ENCODE measurements at places on chromosomes 4 and X. TPM values are rescaled to one million over a fixed set of nuclear protein-coding genes. Genes with fewer than 3 reads are reported as not detected.
A peak's percentile ranks its signal among the peaks of the same experiment; 100 is the strongest.

GRCh38 chr4:137378393-137378792 is 153.9 kb downstream of the PCDH18 start:
- H3K27ac ChIP-seq = no peak overlapping the region
- H3K36me3 ChIP-seq = no peaks in the 10 kb centered on the region
- H3K4me1 ChIP-seq = no peaks in the 10 kb centered on the region
- H3K4me3 ChIP-seq = no peak overlapping the region
- H3K27me3 ChIP-seq = no peaks in the 10 kb centered on the region

- no peaks in the 10 kb centered on the region for H3K36me3 ChIP-seq
- no peak overlapping the region for H3K27ac ChIP-seq
- no peak for DNase-seq
Observed at GRCh38 chr4:129543299-129543698, 447.3 kb downstream of the C4orf33 start.

DNA sequence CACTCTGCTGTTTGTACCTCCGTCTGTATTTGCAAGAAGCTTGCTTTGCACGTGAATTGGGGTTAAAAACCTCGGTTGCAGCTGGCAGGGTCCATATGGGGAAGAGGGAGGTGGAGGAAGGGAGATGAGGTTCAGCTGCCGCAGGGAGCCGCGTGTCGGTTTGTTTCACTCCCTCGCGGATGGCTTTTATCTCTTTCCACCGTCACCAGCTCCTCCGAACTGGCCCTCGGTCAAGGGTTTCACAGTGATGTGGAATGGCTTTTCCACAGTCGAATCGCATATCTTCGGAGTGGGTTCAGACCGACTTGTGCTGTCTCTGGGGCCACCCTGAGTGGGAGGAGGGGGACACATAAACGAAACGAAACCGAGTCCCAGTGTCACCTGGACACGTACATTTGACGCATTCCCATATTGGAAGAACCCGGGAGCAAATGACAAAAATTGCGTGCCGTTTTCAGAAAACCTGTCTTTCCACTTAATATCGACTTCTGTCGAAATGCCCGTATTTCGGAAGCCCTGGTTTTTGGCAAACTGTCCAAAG is 929 bp downstream of the ZBTB33 start:
- peak overlapping the region; percentile 69 for H3K4me3 ChIP-seq
- no peaks in the 10 kb centered on the region for H3K27me3 ChIP-seq
- H3K36me3 ChIP-seq = no peaks in the 10 kb centered on the region

GRCh38 chr4:48490012-48490679 is at the start of gene ZAR1:
Gene ZAR1 (plus strand): TSS chr4:48490252. CDS start chr4:48490292, 40 bp downstream.
- no peaks in the 10 kb centered on the region for H3K36me3 ChIP-seq
- H3K4me3 ChIP-seq = peak within 1 kb of the TSS; percentile 19
- no peak within 1 kb of the TSS for H3K27ac ChIP-seq
- no peak for DNase-seq
- H3K4me1 ChIP-seq = no peaks in the 10 kb centered on the region

The DCHS2 gene
- total RNA-seq = not detected

The DDIT4L gene
- total RNA-seq = 0.08 TPM

DNA sequence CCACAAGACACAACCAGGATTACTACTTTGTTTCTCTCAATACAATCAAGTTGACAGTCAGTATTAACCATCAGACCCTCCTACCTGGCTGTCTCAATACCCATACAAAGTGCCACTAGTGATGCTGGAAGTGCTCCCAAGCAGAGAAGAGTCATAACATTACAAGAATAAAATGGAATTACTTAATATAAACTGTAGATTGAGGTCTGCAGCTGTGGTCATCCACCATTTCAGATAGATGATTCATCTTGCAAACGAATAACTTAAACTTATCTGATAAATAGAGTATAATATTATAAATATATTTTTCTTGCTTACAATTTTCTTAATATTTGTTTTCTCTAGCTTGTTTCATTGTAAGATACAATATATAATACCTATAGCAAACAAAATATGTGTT is 1034.2 kb upstream of the PCDH10 start:
- no peak for DNase-seq
- no peaks in the 10 kb centered on the region for H3K27me3 ChIP-seq
- no peak overlapping the region for H3K27ac ChIP-seq
- no peaks in the 10 kb centered on the region for H3K36me3 ChIP-seq
- no peaks in the 10 kb centered on the region for H3K4me1 ChIP-seq

The SPANXA1 gene
- total RNA-seq = not detected

DNA sequence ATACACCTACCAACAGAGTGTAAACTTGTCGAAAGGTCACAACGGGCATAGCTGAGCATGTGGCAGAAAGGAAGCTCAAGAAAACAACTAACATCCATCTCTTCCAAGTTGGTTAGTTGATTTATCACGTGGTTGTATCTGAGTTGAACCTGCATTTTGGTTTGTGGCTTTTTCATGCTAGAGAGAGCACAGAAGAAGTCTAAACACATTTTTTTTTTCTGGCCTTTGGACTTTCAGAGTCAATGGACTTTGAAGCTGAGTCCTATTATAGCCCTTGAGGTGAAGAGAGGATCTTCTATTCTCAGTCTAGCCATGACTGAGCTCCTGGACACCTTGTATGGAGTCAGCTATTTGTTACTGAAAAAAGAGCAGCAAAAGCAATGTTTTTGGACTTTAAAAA is 150.6 kb upstream of the TRPC5 start:
- no peaks in the 10 kb centered on the region for H3K36me3 ChIP-seq
- peak; percentile 12 for DNase-seq
- no peaks in the 10 kb centered on the region for H3K4me1 ChIP-seq
- H3K4me3 ChIP-seq = no peak overlapping the region

GRCh38 chrX:135345107-135345589 is 35.9 kb downstream of the ETDC start:
- no peak overlapping the region for H3K27ac ChIP-seq
- H3K36me3 ChIP-seq = no peaks in the 10 kb centered on the region
- no peaks in the 10 kb centered on the region for H3K27me3 ChIP-seq
- peak overlapping the region; percentile 72 for H3K4me3 ChIP-seq
- no peak for DNase-seq

DNA sequence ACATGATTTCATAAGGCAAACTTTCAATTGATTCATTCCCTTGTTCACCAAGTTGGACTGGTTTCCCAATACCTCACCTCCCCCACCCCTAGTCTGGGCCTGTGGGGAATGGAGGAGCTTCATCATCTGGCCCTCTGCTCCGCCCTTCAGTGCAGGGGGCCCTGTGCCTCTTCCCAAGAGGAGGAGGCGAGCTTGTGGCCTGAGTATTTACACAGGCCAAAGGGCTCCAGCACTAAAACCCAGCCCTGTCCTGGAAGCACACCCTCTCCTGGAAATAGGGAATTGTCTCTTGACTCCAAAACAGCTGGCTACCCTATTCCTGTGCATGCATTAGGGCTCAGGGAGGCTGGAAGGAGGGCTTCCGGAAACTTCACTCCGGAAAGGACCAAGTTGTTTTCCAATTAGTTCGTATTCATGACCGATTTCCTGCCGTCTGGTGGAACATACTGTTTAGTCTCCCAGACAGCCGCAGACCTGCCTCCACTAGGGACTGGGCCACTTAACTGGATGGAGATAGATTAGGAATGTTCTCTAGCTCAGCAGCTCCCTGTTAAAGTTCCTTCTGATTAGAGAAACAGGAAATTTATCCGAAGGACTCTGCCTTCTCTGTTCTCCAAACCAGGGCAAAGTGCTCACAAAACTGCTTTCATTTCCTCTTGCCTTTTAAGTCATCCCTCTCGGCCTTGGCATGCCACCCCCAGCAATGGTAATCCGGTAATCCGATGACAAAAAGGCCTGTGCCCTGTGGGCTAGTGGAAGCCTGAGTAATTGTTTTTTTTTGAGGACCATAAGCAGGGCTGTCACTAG is 5.8 kb downstream of the SRPX2 start:
- no peaks in the 10 kb centered on the region for H3K4me1 ChIP-seq
- no peak overlapping the region for H3K27ac ChIP-seq
- no peaks in the 10 kb centered on the region for H3K27me3 ChIP-seq
- no peaks in the 10 kb centered on the region for H3K36me3 ChIP-seq

GRCh38 chr4:40721730-40722171 is 28.0 kb upstream of the NSUN7 start:
- no peaks in the 10 kb centered on the region for H3K36me3 ChIP-seq
- no peaks in the 10 kb centered on the region for H3K27me3 ChIP-seq
- H3K27ac ChIP-seq = 0 out of 2 replicates have a peak overlapping the region, but pooled peaks have one; percentile 43
- H3K4me3 ChIP-seq = no peak overlapping the region
- peaks cover 26% of the 10 kb centered on the region for H3K4me1 ChIP-seq

GRCh38 chr4:16844816-16845586 is 53.4 kb downstream of the LDB2 start:
- no peak overlapping the region for H3K27ac ChIP-seq
- H3K4me1 ChIP-seq = no peaks in the 10 kb centered on the region
- no peak overlapping the region for H3K4me3 ChIP-seq
- no peak for DNase-seq
- H3K36me3 ChIP-seq = no peaks in the 10 kb centered on the region
- no peaks in the 10 kb centered on the region for H3K27me3 ChIP-seq

GRCh38 chrX:80174925-80175574 is 160.5 kb downstream of the TBX22 start:
- no peaks in the 10 kb centered on the region for H3K4me1 ChIP-seq
- no peak for DNase-seq
- no peak overlapping the region for H3K4me3 ChIP-seq
- no peaks in the 10 kb centered on the region for H3K36me3 ChIP-seq
- no peaks in the 10 kb centered on the region for H3K27me3 ChIP-seq

GRCh38 chr4:122914938-122915337 is 7.5 kb downstream of the NUDT6 start:
- no peak overlapping the region for H3K4me3 ChIP-seq
- no peak overlapping the region for H3K27ac ChIP-seq
- no peaks in the 10 kb centered on the region for H3K4me1 ChIP-seq
- H3K36me3 ChIP-seq = no peaks in the 10 kb centered on the region
- DNase-seq = no peak

- H3K27me3 ChIP-seq = no peaks in the 10 kb centered on the region
- no peaks in the 10 kb centered on the region for H3K36me3 ChIP-seq
- H3K4me3 ChIP-seq = no peak overlapping the region
- no peaks in the 10 kb centered on the region for H3K4me1 ChIP-seq
Observed at GRCh38 chr4:85826060-85826678, 351.2 kb downstream of the ARHGAP24 start.

DNA sequence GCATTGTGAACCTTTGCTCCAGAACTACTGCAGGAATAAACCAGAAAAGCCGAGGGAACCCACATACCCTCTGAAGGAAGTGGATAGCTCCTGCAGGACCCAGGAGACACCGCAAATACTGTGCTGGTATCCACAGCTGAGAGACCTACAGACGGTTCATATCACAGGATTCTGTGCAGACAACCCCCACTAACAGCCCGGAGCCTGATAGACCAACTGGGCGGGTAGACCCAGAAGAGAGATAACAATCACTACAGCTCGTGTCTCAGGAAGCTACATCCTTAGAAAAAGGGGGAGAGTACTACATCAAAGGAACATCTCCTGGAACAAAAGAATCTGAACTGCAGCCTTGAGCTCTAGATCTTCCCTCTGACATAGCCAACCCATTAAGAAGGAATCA is 150.8 kb downstream of the FRAS1 start:
- H3K27ac ChIP-seq = no peak overlapping the region
- H3K36me3 ChIP-seq = no peaks in the 10 kb centered on the region
- no peaks in the 10 kb centered on the region for H3K27me3 ChIP-seq
- DNase-seq = no peak

DNA sequence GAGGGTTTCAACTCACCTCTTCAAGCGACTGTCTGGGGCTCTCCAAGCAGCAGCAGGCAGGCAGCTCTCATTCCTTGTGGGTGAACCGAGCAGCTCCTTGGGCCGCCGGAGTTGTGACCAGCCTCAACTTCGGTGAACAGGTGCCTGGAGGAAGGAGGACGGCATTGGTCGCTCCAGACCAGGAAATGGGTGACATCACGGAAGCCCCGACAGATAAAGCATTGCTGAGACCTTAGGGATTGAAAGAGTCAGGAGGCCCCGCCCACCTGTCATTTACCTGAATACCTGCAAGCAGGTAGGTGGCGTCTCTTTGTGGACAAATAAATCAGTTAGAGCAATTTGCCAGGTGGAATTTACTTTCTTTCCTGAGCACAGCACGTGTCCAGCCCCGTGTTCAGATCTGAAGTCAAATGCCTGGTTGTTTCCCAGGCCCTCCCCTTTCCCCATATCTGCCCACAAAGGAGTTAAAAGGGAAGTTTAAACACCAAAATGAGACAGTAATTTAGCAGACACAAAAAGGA is at the start of gene LNX1:
LNX1 (minus strand) TSS at position 115 of the 521 bp plus-strand sequence. CDS start 17,484 bp downstream, outside the sequence.
- H3K27ac ChIP-seq = no peak within 1 kb of the TSS
- no peaks in the 10 kb centered on the region for H3K36me3 ChIP-seq
- H3K27me3 ChIP-seq = no peaks in the 10 kb centered on the region
- no peak within 1 kb of the TSS for H3K4me3 ChIP-seq
- DNase-seq = no peak

GRCh38 chrX:110408949-110409588 is 50.4 kb downstream of the RTL9 start:
- no peak overlapping the region for H3K27ac ChIP-seq
- no peaks in the 10 kb centered on the region for H3K27me3 ChIP-seq
- DNase-seq = no peak
- H3K4me1 ChIP-seq = no peaks in the 10 kb centered on the region

DNA sequence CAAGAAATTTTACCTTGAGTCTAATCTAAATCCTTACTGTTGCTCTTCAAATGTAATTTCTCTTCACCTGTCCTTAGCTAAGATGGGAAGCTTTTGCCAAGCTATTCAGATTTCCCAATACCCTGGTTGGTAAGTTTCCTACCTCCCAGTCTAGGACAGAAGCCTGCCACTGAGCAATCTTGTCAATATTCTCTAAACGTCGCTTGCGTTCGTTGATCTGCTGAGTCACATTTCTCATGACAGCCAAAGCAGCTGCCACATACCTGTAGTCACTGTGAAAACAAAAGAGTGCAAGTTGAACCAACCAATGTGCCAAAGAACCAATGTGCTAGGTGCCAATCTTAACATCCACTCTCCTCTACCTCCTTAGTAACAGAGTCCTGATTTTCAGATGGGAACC is 111.1 kb downstream of the ARHGEF9 start:
- no peaks in the 10 kb centered on the region for H3K27me3 ChIP-seq
- no peak overlapping the region for H3K4me3 ChIP-seq
- H3K27ac ChIP-seq = no peak overlapping the region
- H3K36me3 ChIP-seq = no peaks in the 10 kb centered on the region
- no peaks in the 10 kb centered on the region for H3K4me1 ChIP-seq
- no peak for DNase-seq

- H3K36me3 ChIP-seq = no peaks in the 10 kb centered on the region
- DNase-seq = no peak
- H3K4me3 ChIP-seq = no peak overlapping the region
Observed at GRCh38 chrX:675955-676295, 45.3 kb downstream of the SHOX start.

GRCh38 chr4:5824635-5825034 is 68.3 kb downstream of the CRMP1 start:
- H3K4me3 ChIP-seq = no peak overlapping the region
- no peaks in the 10 kb centered on the region for H3K36me3 ChIP-seq
- peaks cover 16% of the 10 kb centered on the region for H3K4me1 ChIP-seq
- H3K27me3 ChIP-seq = no peaks in the 10 kb centered on the region

- no peak for DNase-seq
- peaks cover 21% of the 10 kb centered on the region for H3K4me1 ChIP-seq
- peak overlapping the region; percentile 78 for H3K4me3 ChIP-seq
- no peak overlapping the region for H3K27ac ChIP-seq
- H3K27me3 ChIP-seq = no peaks in the 10 kb centered on the region
Observed at GRCh38 chr4:76211769-76212708, 1.6 kb downstream of the SCARB2 start.

GRCh38 chrX:112852851-112853250 is 12.2 kb upstream of the AMOT start:
- no peak for DNase-seq
- no peaks in the 10 kb centered on the region for H3K27me3 ChIP-seq
- no peaks in the 10 kb centered on the region for H3K36me3 ChIP-seq
- H3K4me1 ChIP-seq = peaks cover 17% of the 10 kb centered on the region
- H3K4me3 ChIP-seq = no peak overlapping the region
- H3K27ac ChIP-seq = no peak overlapping the region

- no peaks in the 10 kb centered on the region for H3K27me3 ChIP-seq
- peaks cover 28% of the 10 kb centered on the region for H3K4me1 ChIP-seq
- peak overlapping the region; percentile 16 for H3K4me3 ChIP-seq
- DNase-seq = peak; percentile 53
Observed at GRCh38 chr4:145132511-145133098, 34.5 kb downstream of the ABCE1 start.

The MAMLD1 gene
- not detected for total RNA-seq

The RNF175 gene
- total RNA-seq = not detected
